Activated naive CD4-positive, alpha-beta T cell (primary cell): ENCODE measurements at places on chromosomes 12 and 14.
A peak's percentile ranks its signal among the peaks of the same experiment; 100 is the strongest.

- DNase-seq: peak; percentile 57
Observed at GRCh38 chr14:106605548-106606448, 1079.4 kb downstream of the TMEM121 start.

DNA sequence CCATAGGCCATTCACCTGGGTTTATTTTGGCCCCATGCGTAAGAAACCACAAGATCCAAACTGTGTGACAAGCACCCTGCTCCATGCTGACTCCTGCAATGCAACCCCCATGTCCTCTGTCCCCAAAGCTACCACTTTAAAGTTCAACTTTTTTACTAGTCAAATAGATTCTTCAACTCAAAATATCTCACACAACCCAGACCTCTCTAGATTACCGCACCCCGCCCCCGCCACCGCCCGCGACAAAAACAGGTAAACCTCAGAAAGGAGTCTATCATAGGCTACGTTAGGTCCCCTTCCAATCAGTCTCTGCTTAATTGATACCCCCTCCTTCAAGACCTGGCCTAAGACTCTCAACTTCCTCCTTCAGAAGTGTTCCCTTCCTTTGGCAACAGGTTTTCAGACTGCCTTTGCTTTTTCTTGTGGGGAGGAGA, 2.2 kb downstream of the ZFP36L1 start:
- peak; percentile 48 for DNase-seq

GRCh38 chr12:91994208-91994797, 151.3 kb downstream of the BTG1 start:
- no peak for DNase-seq

DNA sequence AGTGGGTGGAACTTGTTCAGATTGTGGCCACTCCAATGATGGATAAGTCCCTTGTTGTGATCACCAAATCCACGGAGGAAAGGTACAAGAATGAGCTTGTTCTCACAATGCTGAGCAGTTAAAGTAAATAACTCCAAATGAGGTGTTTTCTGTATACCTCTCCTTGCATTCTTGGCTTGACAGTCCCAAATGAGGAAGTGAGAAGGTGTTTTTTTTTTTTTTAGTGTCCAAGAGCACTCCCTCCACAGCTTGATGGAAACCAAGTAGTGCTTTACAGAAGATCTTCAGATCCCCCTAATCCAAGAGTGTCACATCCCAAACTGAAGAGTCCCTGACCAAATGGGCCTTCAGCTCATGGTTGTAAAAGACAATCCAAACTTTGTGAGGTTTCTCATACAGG, 153.6 kb downstream of the ATP23 start:
- DNase-seq: no peak

- DNase-seq: no peak
Observed at GRCh38 chr12:30990776-30991175, 64.2 kb downstream of the TSPAN11 start.

DNA sequence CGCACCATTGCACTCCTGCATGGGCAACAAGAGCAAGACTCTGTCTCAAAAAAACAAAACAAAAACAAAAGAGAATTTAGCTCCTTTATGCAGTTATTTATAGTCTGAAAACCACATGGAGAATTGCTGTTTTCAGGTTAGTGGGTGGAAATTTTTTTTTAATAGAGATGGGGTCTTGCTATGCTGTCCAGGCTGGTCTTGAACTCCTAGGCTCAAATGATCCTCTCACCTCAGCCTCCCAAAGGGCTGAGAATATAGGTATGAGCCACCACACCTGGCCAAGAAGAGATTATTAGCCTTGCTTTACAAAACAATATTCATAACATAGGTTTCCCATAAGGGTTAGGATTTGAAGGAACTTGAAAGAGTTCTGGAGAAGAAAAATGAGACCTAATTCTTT, 12.1 kb upstream of the SRP54 start:
- no peak for DNase-seq

GRCh38 chr12:57127101-57127725, 1.1 kb upstream of the LRP1 start:
- no peak for DNase-seq

DNA sequence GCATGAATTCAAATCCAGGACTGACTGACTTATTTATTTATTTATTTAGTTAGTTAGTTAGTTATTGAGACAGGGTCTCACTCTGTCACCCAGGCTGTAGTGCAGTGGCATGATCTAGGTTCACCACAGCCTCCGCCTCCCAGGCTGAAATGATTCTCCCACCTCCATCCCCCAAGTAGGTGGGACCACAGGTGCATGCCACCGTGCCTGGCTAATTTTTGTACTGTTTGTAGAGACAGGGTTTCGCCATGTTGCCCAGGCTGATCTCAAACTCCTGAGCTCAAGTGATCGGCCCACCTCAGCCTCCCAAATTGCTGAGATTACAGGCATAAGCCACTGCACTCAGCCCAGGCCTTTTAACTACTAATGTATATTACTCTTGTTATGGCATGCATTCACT, 36.0 kb downstream of the BTG1 start:
- DNase-seq: no peak
